ENCODE measurements at places on chromosomes 5 and 9.

DNA sequence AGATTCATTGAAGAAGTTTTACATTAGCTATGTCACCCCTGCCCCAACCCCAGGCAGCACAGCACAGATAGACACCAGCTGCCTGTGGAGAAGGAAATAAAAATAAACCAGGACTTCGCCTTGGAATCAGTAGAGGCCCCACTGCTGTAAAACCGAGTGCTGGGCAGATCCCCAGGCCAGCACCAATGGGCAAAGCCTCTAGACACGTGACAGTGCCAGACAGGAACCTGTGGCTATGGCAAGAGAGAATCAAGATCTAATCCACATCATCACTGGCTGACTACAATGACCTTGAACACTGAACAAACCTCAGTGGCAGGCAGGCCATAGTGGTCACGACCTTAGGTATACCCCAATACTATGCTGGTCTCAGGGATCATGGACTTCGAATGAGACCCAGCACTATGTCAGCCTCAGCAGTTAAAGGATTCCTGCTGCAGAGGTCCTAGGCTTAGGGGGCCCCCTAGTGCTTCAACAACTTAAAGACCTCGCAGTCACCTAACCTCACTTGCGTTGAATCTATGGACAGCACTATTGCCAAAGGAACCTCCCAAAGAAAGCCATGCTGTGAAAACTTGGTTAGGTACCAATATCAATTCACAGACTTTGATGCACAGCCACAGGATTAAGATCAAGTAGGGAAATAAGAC, 2118.6 kb upstream of the C9orf72 start:
- no peak for DNase-seq

GRCh38 chr5:14108170-14108996, 34.8 kb upstream of the TRIO start:
- DNase-seq: peak; percentile 27

GRCh38 chr9:132472199-132472598, 62.2 kb downstream of the CFAP77 start:
- no peak for DNase-seq

- DNase-seq: no peak
Observed at GRCh38 chr9:5549658-5550650, 39.6 kb downstream of the PDCD1LG2 start.

DNA sequence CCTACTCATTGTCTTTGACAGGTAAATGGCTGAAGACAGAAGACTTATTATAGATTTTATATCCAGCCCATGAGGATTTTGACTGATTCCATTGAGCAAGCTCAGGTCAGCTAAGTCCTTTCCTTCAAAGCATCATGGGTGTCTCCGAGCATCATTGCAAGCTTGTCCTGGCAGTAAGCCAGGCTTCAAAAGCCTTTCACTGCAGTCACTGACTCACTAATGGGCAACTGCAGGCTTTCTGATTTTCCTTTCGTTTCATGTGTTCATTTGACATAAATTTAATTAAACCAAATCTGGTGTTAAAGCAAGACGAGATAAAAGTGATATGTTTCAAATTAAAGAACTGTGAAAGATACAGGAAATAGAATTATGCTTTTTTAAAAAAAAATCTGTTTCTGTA, 426.2 kb downstream of the ANXA1 start:
- DNase-seq: no peak

Data from NCI-H524 treated with DMSO at 0.1 percent for 48 hours (cell line).